ENCODE measurements at places on chromosomes 16 and 17.

- no peaks in the 10 kb centered on the region for H3K36me3 ChIP-seq
- no peaks in the 10 kb centered on the region for H3K4me1 ChIP-seq
- DNase-seq: no peak
- H3K4me3 ChIP-seq: no peak overlapping the region
Measured at GRCh38 chr17:6471531-6472465, 27.5 kb downstream of the PIMREG start.

- no peaks in the 10 kb centered on the region for H3K36me3 ChIP-seq
- no peak for DNase-seq
- H3K4me3 ChIP-seq: no peak overlapping the region
- H3K27me3 ChIP-seq: no peaks in the 10 kb centered on the region
- no peak overlapping the region for H3K27ac ChIP-seq
Measured at GRCh38 chr16:817001-817906, 16.7 kb upstream of the GNG13 start.

GRCh38 chr17:40310882-40311391, 2.0 kb downstream of the RARA start:
- H3K4me3 ChIP-seq: peak overlapping the region; percentile 17
- DNase-seq: no peak
- H3K4me1 ChIP-seq: peaks cover 74% of the 10 kb centered on the region
- H3K36me3 ChIP-seq: no peaks in the 10 kb centered on the region

DNA sequence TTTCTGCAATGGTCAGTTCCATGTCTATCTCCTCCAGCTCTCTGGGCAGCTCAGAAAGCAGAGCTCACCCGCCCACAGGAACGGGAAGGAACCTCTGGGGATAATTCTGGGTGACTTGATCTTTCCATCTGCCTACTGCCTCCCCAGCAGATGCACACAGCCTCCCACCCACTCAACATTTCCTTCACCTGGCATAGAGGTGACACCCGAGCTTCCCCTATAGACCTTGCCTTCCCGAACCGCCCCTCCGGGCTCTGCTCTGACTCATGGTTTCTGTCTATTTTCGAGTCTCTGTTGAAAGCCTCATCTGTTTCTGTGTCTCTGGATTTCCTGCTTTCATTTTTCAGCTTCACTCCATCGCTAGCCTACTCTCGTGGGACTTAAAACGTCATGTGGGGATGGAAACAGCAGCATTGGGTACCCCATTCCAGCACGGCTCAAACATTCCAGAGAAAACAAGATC, 11.4 kb downstream of the GGA3 start:
- DNase-seq: peak; percentile 68
- no peaks in the 10 kb centered on the region for H3K27me3 ChIP-seq
- peaks cover 15% of the 10 kb centered on the region for H3K4me1 ChIP-seq
- H3K4me3 ChIP-seq: peak overlapping the region; percentile 40
- H3K27ac ChIP-seq: peak overlapping the region; percentile 64

- H3K4me1 ChIP-seq: peaks cover 25% of the 10 kb centered on the region
- no peaks in the 10 kb centered on the region for H3K27me3 ChIP-seq
- DNase-seq: peak; percentile 73
- H3K36me3 ChIP-seq: no peaks in the 10 kb centered on the region
- H3K4me3 ChIP-seq: peak overlapping the region; percentile 82
- H3K27ac ChIP-seq: peak overlapping the region; percentile 100
Measured at GRCh38 chr16:24539850-24540601, 660 bp downstream of the RBBP6 start.

- H3K4me3 ChIP-seq: no peak overlapping the region
- H3K27me3 ChIP-seq: no peaks in the 10 kb centered on the region
- DNase-seq: peak; percentile 44
- no peak overlapping the region for H3K27ac ChIP-seq
- no peaks in the 10 kb centered on the region for H3K4me1 ChIP-seq
Measured at GRCh38 chr16:1105888-1106620, 10.0 kb upstream of the C1QTNF8 start.

- no peaks in the 10 kb centered on the region for H3K36me3 ChIP-seq
- DNase-seq: no peak
- no peaks in the 10 kb centered on the region for H3K27me3 ChIP-seq
- no peaks in the 10 kb centered on the region for H3K4me1 ChIP-seq
Measured at GRCh38 chr16:66435896-66436295, 8.8 kb downstream of the BEAN1 start.

- DNase-seq: no peak
- no peaks in the 10 kb centered on the region for H3K27me3 ChIP-seq
- H3K36me3 ChIP-seq: no peaks in the 10 kb centered on the region
- H3K4me1 ChIP-seq: no peaks in the 10 kb centered on the region
Measured at GRCh38 chr17:47959825-47960655, 2.4 kb upstream of the PRR15L start.

DNA sequence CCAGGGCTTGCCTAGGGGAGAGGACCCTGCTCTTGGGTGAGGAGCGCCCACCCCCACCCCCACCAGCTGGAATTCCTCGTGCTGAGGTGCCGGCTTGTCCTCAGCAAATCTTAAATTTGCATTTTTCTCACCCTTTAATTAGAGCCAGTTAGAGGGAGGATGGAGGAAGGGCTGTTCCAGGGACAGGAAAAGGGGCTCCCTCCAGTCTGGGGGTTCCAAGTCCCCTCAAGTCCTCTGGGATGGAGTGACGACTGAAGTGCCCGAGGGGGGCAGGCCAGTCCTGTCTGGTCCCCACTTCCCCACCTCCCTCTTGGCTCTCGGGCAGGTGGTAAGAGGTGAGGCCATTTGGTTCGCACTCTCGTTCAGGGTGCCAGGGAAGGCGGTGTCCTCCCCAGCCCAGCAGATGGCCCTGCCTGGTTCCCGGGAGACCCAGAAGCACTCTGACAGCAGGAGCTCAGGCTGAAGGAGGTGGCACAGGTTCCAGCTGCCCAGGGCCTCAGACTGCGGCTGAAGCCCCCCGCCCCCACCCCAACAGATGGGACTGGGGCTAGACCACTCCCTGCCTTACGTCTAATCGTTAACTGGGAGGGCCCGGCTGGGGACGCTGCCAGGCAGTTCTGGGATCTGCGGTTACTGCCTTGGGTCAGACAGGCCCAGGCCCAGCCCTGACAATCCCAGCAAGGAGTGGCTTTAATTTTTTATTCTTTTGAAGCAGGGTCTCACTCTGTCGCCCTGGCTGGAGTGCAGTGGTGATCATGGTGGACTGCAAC, 2.2 kb downstream of the RAB26 start:
- H3K36me3 ChIP-seq: no peaks in the 10 kb centered on the region
- no peak for DNase-seq
- H3K4me1 ChIP-seq: peaks cover 24% of the 10 kb centered on the region
- no peak overlapping the region for H3K27ac ChIP-seq

GRCh38 chr17:79814974-79815835, 18.3 kb upstream of the CBX8 start:
- H3K4me1 ChIP-seq: peaks cover 37% of the 10 kb centered on the region
- no peak for DNase-seq
- no peak overlapping the region for H3K4me3 ChIP-seq
- H3K27ac ChIP-seq: no peak overlapping the region
- H3K36me3 ChIP-seq: no peaks in the 10 kb centered on the region

DNA sequence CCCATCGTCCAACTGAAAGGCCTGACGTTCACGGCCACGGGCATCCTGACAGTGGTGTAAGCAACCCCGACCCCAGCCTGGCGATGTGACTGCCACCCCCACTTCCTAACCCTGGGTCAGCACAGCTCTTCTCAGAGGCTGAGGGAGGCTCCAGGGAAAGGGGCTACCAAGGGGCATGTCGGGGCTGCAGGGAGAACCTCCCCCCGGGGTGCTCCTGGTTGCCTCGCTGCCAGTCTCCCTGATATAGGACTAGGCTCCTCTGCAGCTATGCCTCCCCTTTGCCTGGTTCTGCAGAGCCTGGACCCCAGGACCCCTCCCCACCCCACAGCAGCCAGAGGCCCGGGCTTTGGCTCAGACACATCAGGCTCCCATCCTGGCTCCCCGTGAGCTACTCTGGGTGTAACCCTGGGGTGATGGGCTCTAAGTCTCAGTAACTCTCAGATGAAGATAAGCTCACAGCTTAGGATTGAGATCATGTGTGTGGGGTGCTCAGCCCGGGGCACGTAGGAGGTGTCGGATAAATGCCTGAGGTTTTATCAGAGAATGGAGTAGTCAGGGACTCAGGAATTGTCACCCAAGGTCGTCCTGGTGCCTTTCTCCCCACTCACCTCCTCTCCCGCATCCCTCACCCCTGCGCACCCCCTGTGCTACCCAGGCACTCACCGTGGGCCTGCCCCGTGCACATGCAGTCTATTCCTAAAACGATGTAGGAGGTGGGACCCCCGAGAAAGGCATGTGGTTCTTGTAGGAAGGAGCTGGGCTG, 10.6 kb downstream of the ITGAD start:
- no peaks in the 10 kb centered on the region for H3K36me3 ChIP-seq
- no peak for DNase-seq
- H3K4me3 ChIP-seq: no peak overlapping the region
- H3K27me3 ChIP-seq: no peaks in the 10 kb centered on the region

DNA sequence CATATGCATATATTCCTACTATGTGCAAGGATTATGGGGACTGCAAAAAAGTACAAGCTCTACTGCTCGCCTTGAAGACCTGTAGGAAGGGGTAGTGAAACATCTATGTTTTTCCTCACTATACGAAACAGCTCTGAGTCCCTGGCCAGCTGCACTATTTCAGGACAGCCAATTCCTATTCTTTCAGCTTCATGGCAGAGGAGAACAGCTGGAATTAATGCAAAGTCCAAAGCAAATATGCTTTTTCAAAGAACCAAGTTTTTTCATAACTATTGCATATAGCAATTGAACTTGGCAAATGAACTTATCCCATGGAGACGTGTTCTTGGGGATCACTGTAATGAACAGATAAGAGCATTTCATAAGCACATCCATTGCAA, 122.3 kb downstream of the SPACA3 start:
- H3K4me3 ChIP-seq: no peak overlapping the region
- no peak overlapping the region for H3K27ac ChIP-seq
- no peaks in the 10 kb centered on the region for H3K27me3 ChIP-seq

DNA sequence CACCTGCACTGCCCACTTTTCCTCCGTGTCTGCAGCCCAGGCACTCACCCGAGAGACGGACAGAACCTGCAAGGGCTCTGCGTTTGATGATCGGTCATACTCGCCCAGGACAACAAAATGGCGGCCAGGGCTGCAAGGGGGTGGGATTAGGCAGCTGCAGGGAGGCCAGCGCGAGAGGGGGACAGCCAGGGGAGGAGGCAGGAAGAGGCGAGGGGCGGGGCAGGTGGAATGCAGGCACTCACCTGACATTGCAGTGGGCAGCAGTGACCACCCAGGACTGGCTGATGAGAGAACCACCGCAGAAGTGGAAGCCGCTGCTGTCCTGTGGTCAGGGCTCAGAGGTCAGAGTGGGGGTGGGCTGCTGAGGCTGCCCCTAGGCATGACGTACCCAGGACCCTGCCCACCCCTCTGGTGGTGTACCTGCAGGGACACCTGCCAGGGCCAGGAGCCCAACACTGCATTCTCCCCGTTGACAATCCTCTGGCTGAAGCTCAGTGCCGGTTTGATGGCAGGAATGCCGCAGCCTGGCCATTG, 917 bp downstream of the CTRL start:
- no peaks in the 10 kb centered on the region for H3K27me3 ChIP-seq
- peaks cover 12% of the 10 kb centered on the region for H3K4me1 ChIP-seq
- no peak overlapping the region for H3K4me3 ChIP-seq

GRCh38 chr17:83014297-83014696, 65.1 kb upstream of the METRNL start:
- no peak for DNase-seq
- no peak overlapping the region for H3K27ac ChIP-seq
- no peaks in the 10 kb centered on the region for H3K27me3 ChIP-seq
- no peak overlapping the region for H3K4me3 ChIP-seq
- H3K4me1 ChIP-seq: no peaks in the 10 kb centered on the region

GRCh38 chr16:51431517-51432241, 280.6 kb upstream of the SALL1 start:
- H3K36me3 ChIP-seq: no peaks in the 10 kb centered on the region
- DNase-seq: no peak
- no peaks in the 10 kb centered on the region for H3K27me3 ChIP-seq

GRCh38 chr17:48322060-48322459, 108.0 kb downstream of the SKAP1 start:
- no peaks in the 10 kb centered on the region for H3K4me1 ChIP-seq
- H3K36me3 ChIP-seq: no peaks in the 10 kb centered on the region
- no peaks in the 10 kb centered on the region for H3K27me3 ChIP-seq
- H3K4me3 ChIP-seq: no peak overlapping the region
- no peak for DNase-seq

GRCh38 chr16:10502776-10503175, 77.6 kb downstream of the EMP2 start:
- H3K27ac ChIP-seq: no peak overlapping the region
- H3K27me3 ChIP-seq: no peaks in the 10 kb centered on the region
- no peak for DNase-seq
- H3K4me1 ChIP-seq: no peaks in the 10 kb centered on the region

GRCh38 chr16:57383276-57384247, 11.3 kb downstream of the CX3CL1 start:
- H3K36me3 ChIP-seq: no peaks in the 10 kb centered on the region
- no peaks in the 10 kb centered on the region for H3K4me1 ChIP-seq
- no peak for DNase-seq
- no peak overlapping the region for H3K4me3 ChIP-seq
- H3K27ac ChIP-seq: no peak overlapping the region

DNA sequence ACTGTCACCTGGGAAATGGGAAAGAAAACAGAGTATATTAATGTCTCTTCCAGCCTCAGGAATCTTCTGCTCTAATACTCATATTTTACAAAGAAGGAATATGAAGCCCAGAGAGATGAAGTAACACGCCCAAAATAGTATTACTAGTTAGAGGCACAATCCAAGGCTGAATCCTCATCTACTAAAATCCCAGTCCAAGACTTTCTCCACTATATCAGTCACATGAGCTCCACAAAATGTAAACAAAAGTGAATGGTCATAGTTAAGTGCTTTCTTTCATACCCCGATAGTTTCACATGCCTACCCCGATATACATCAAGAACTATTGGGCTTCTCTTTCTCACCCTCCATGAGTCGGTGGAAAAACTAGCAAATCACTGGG, 965 bp downstream of the INTS2 start:
- no peaks in the 10 kb centered on the region for H3K36me3 ChIP-seq
- H3K27ac ChIP-seq: peak overlapping the region; percentile 80
- H3K27me3 ChIP-seq: no peaks in the 10 kb centered on the region
- no peak for DNase-seq
- H3K4me1 ChIP-seq: peaks cover 11% of the 10 kb centered on the region

GRCh38 chr16:1197237-1197866, 27.7 kb downstream of the TPSG1 start:
- no peaks in the 10 kb centered on the region for H3K4me1 ChIP-seq
- H3K27ac ChIP-seq: no peak overlapping the region
- DNase-seq: no peak
- H3K27me3 ChIP-seq: no peaks in the 10 kb centered on the region
- no peaks in the 10 kb centered on the region for H3K36me3 ChIP-seq
- no peak overlapping the region for H3K4me3 ChIP-seq

All from naive thymus-derived CD4-positive, alpha-beta T cell (primary cell).